ENCODE measurements at places on chromosomes 12 and 14. TPM values are rescaled to one million over a fixed set of nuclear protein-coding genes. Genes with fewer than 3 reads are reported as not detected.

Gene GPR84
- 0.38 TPM for total RNA-seq

Gene CLEC1A
- 38.3 TPM for total RNA-seq

Gene CLEC14A
- 418 TPM for total RNA-seq

Gene RDH12
- not detected for total RNA-seq

Gene BICDL1
- not detected for total RNA-seq

Gene AQP2
- not detected for total RNA-seq

Gene OR6C2
- total RNA-seq, result not detected

Gene ARG2
- 18.5 TPM for total RNA-seq

Gene KHNYN
- total RNA-seq, result 46.6 TPM

Gene ERBB3
- 0.48 TPM for total RNA-seq

Gene LRFN5
- 0.10 TPM for total RNA-seq

Gene A2M
- total RNA-seq, result 37.6 TPM

Gene PRKCH
- total RNA-seq, result 194 TPM

Gene RNASE3
- not detected for total RNA-seq

Gene CMKLR1
- total RNA-seq, result under 0.01 TPM

Gene KRT79
- total RNA-seq, result not detected

Gene CABP1
- total RNA-seq, result not detected

Gene GDF3
- total RNA-seq, result 0.96 TPM

Gene ARHGAP5
- 46.0 TPM for total RNA-seq

Gene SYNDIG1L
- total RNA-seq, result not detected

Gene OASL
- total RNA-seq, result 0.19 TPM

Gene SLC2A14
- not detected for total RNA-seq

Gene AQP6
- total RNA-seq, result not detected

Gene FZD10
- not detected for total RNA-seq

Gene TRAF3
- total RNA-seq, result 27.3 TPM

Gene GLT8D2
- total RNA-seq, result 0.76 TPM

Gene SLC10A1
- total RNA-seq, result not detected

Gene GYS2
- not detected for total RNA-seq

Gene TMTC1
- 1.2 TPM for total RNA-seq

Gene NCOR2
- total RNA-seq, result 62.7 TPM

Gene FAM186B
- 0.65 TPM for total RNA-seq

Gene TM9SF1
- total RNA-seq, result 53.6 TPM

Gene RAB15
- 14.4 TPM for total RNA-seq

Gene ATP2A2
- 156 TPM for total RNA-seq

All from vein endothelial cell (primary cell).